ENCODE measurements at places on chromosomes 4 and X.
A peak's percentile ranks its signal among the peaks of the same experiment; 100 is the strongest.

GRCh38 chr4:87851953-87852352, 19.2 kb downstream of the MEPE start:
- no peak for DNase-seq

GRCh38 chr4:129490516-129490915, 394.6 kb downstream of the C4orf33 start:
- no peak for DNase-seq

GRCh38 chr4:114038762-114039387, 59.4 kb upstream of the ARSJ start:
- DNase-seq: no peak

DNA sequence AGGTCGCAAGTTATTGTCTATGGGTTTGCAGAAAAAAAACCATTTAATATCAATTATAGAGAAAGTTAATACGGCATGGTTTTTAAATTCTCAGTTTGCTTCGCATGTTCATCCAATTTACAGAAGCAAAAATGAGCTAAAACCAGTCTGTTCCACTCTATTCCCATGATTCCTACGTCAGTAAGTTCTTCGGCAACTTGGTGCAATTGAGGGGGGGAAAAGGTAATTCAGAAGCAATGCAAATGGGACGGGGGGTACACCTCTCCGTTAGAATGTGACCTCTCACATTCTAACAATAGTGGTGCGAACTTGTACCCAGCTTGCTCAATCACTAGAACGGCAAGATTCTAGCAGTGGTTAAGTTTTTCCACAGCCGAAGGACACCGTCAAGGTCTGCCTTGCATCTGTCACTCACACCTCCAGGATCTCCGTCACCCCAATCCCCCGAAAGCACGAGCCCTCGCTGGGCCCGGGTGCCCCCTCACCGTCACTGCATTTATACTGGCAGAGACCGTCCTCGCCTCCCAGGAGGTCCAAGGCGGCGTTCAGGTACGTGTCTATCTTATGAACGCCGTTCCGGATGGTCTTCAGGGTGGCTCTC, 653 bp downstream of the PLA2G12A start:
- no peak for DNase-seq

DNA sequence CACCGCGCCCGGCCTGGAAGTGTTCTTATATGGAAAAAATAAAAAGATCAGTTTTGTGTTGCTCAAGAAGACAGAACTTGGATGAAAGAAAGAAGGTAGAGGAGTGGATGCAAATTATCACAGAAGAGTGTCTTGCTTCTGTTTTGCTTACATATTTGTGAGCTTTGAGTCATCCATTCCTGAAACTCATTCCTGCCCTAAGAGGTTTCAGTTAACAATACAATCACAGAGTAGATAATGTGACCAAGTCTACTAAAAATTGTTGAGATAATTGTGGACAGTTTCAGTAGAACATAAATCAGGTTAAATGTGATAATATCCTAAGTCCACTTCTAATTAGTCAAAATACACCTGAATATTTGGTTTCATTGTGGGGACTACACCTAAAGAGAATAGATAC, 26.4 kb upstream of the LRCH2 start:
- DNase-seq: peak; percentile 3

DNA sequence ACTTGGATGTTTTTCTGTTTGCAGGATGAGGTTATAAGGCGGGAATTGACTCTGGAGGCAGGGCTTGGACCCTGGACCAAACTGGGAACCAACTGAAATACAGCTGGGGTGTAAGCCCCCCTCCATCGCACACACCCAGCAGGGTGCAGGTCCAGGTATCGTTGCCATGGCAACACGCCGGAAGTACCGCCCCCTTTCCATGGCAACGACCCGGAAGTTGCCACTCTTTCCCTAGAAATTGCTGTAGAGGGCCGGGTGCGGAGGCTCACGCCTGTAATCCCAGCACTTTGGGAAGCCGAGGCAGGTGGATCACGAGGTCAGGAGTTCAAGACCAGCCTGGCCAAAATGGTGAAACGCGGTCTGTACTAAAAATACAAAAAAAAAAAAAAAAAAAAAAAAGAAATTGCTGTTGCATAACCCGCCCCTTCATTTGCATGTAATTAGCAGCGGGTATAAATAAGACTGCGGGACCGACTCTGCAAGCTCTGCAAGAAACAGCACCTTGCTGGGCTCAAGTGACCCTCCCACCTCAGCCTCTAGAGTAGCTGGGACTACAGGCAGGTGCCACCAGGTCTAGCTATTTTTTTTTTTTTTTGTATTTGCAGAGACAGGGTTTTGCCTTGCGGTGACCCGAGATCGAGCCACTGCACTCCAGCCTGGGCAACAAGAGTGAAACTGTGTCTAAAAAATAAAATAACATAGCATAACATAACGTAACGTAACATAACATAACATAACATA, 139.6 kb downstream of the CRLF2 start:
- no peak for DNase-seq

GRCh38 chr4:4720646-4721045, 138.8 kb upstream of the MSX1 start:
- DNase-seq: no peak

GRCh38 chr4:24968278-24968677, 55.4 kb upstream of the CCDC149 start:
- DNase-seq: no peak

DNA sequence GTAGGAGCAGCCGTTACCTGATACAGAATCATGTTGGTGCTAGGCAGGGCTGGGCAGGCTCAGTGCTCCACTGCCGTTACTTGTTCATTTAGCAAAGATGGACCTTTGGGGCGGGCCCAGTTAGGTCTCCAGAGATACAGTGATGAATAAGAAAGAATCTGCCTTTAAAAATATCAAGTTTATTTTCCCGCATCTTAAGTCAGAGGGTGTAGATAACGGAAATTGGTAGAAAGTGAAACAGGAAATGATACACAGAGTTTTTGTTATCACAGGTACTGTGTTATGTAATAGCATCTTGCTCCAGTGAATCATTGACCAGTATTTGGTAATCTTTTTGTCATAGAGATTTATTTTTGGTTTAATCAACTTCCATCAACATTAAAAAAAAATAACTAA, 5.5 kb downstream of the TMEM131L start:
- no peak for DNase-seq

DNA sequence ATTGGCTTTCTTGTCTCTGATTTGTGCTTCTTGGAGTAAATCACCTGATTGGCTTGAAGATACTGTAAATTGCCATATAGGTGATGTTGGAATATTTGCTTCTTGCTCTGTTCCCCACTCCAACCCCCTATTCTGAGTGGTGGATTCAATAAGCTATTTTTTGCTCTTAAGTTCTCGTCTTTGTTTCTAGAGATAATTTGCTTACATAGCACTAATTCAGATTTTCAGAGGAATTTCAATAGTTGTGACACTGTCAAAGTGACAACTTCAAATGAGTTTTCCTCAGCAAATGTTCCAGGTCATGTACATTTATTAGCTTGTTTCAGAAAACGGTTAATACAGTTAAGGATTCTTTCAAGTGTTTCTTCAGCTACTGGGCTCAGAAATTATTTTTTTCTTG, 18.6 kb downstream of the LANCL3 start:
- no peak for DNase-seq

- no peak for DNase-seq
Observed at GRCh38 chr4:7075962-7076695, 8.3 kb upstream of the GRPEL1 start.

DNA sequence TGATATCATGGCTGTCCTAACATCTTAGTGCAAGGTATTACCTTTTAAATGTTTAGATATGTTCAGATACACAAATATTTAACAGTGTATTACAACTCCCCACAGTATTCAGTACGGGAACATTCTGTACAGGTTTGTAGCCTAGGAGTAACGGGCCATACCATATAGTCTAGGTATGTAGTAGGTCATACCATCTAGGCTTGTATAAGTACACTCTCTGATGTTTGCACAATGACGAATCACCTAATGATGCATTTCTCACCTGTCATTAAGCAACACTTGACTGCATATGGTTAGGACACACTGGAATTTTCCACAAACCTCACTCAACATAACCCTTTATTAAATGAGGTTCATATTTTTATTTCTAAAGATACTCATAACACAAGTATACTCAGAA, 67.7 kb downstream of the THOC2 start:
- DNase-seq: no peak

- DNase-seq: no peak
Observed at GRCh38 chr4:72702948-72703347, 133.9 kb upstream of the ADAMTS3 start.

DNA sequence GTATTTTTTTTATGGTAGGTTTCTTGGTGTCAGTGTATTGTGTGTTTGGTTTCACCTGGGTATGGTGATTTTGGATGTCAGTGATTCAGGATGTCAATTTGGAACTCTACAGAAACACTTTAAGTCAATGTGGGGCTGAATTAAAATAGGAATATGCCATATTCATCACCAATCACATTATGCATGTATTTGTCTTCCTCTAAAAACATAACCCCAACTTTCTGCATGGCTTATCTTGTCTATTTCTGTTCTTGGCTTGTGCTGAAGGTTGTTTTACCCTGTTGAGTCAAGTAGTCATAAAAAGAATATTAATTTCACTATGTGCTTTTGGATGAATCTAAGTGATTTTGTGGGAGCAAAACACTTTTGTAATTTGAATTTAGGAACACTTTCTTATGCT, 19.0 kb downstream of the ZNF721 start:
- DNase-seq: no peak

DNA sequence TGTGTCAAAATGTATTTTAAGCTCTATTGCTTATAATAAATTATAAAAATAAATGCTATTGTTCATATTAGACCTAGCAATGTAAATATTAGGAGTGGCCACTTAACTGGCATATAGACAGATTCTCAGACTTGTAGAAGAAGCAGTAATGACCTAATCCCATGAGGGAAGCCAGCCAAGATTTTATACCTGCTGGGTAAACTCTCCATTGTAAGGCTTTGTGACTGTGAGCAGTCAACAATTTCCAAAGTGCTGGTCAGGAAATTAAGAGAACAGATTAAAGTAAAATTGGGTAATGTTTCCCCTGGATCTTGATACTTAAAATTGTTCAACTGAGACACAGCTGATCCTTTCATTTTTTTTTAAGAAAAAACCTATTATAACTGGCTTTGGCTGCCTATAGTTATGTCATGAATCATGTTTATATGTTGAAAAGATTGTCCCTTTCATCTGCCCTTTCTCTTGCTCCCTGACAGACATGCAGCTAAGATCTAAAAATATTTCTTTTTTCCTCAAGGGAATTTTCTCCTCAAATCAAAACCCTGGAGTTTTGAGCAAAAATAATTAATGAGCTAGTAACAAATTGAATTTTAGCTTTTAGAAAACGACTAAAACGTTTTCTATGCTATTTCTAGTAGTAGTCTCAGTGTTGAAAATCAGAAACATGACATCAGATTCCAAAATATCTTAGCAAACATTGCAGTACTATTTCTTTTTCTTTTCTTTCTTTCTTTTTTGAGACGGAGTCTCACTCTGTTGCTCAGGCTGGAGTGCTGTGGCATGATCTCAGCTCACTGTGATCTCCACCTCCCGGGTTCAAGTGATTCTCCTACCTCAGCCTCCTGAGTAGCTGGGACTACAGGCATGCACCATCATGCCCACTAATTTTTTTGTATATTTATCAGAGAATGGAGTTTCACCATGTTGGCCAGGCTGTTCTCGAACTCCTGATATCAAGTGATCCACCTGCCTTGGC, 77.9 kb downstream of the ADGRL3 start:
- no peak for DNase-seq

GRCh38 chrX:31837445-31838049, 765.7 kb upstream of the FTHL17 start:
- DNase-seq: no peak

DNA sequence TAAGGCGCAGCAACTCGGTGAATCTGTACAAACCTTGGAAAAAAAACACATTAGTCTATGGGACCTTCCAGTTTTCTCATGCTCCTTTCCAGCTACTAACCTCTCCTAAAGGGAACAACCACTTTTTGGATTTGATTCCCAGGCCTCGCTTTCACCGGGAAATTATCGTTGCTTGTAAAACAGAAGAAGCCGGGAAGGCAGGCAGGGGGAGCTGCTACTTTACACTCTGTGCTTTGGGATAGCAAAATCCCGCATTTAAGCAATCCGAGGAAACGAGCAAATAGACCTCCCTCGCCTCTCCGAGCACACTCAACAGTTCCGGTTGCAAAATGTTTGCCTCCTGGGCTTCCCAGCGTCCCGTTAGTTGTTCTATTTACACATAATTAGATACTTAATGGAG, 1.2 kb downstream of the CD38 start:
- DNase-seq: no peak

DNA sequence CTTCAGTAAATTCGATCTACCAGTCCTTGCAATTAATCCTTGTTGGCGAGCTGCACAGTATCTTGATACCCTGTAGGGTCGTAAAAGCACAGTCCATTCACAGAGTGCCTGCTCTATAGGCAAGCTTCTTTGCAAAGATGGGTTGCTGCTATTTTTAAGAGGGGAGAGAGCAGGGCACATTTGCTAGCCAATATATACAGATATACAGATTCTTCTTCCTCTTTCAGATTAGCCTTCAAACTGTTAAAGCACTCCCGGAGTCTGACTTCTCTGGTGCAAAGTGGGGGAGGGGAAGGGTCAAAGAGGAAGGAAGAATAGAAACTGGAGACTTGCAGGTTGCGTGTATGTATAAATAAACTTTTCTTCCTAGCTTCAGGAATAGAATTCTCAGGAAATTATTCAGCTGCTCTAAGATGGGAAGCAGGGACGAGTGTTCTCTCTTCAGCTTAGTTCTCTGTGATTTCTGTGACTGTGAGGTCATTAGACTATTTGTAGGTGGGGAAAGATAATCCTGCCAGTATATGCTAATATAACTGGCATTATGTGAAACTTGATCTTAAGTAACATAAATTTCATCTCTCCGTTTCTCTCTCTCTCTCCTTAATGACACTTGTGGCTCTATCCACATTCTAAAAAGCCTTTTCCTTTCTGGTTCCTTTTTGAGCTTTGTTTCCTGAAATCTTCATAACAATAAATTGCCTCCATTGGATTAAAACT, at the start of gene CYSLTR1:
Gene CYSLTR1, minus strand, starts transcription at position 242 of the 717 bp plus-strand sequence. CDS start 53,865 bp downstream, outside the sequence.
- no peak for DNase-seq
